ENCODE measurements at places on chromosomes 3 and 15.

DNA sequence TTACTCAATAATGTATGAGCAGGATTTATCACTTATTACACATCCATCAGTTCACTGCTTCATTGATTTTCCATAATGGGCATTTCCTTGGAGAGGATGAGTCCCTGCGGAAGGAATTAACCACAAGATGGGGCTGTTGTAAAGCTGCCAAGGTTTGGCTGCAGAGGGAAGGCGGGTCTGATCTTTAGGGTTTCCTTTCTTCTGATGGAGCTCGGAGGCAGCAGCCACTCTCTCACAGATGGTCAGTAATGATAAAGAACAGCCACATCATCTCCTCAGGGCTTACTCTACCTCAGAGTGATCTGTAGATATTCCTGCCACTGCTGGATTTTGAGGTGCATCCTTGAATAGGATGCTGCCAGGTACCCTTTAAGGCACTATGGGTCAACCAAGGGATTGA is 115.2 kb downstream of the USP13 start:
- DNase-seq: peak; percentile 80

DNA sequence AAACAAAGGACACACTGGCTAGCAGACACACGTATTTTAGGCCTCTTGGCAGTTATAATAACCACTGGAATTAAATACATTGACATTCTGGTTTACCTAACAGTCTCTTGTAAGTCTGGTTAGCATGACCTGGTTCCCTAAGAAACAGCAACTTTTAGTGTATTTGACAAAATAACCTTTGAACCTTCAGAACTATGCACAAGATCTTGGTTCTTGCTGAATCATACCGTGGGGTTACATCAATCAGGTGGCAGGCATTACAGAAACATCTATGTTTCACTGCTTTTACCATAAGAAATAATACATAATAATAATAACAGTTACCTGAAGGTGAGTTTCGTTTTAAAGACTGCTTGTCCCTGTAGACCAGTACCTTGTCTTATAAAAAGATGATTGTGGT is 18.8 kb downstream of the LEO1 start:
- no peak for DNase-seq

GRCh38 chr15:57872281-57873030 is 165.9 kb downstream of the POLR2M start:
- DNase-seq: no peak

- DNase-seq: no peak
These were observed 285.5 kb upstream of the CFAP20DC start for GRCh38 chr3:59335338-59335737.

DNA sequence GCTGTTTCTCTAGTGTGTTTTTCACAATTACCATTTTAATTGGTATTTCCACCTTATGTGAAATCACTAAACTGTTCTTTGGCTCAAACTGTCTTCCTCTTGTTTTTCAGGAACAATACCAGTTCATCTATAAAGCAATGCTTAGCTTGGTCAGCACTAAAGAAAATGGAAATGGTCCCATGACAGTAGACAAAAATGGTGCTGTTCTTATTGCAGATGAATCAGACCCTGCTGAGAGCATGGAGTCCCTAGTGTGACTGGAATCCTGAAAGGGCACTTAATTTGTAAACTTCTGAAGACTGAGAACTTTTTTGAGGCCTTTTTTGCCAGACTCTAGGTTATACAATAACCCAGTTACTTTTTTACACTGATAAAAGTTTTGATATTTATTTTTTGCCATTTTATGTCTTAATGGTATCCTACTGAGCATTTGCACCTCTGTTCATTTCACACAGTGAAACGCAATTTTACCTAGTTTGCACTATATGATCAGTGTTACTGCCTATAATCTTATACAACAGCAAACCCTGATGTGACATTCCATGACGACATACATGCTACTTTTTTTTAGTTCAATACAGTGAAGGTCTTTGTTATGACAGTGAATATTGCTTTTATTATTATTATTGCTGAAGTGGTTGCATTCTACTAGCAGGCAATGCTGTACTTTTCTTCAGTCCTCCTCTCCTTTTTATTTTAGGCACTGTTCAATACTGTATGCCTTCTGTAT is 80.1 kb downstream of the FEZF2 start:
- DNase-seq: no peak

DNA sequence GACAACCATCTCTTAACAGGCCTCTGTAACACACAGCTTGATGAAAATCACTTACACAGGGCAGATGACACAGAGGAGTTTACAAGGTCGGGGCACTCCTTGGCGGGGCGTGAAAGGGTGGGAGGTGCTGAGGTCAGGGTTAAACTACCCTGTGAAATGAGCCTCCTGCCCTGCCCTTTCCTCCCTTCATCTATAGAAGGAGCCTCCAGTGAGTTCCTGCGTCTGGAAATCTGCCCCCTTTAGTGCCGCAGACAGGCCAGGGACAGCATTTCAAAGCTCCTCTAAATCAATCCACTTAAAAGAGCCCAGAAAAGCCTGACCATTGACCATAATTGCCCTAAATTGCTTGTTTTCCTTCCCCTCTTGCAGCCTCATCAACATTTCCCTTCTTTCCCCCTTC is 1.9 kb downstream of the ROBO1 start:
- DNase-seq: no peak

- DNase-seq: no peak
These were observed 8.7 kb upstream of the ZNF774 start for GRCh38 chr15:90343302-90343790.

GRCh38 chr3:4271834-4272233 is 31.3 kb upstream of the SETMAR start:
- peak; percentile 17 for DNase-seq

DNA sequence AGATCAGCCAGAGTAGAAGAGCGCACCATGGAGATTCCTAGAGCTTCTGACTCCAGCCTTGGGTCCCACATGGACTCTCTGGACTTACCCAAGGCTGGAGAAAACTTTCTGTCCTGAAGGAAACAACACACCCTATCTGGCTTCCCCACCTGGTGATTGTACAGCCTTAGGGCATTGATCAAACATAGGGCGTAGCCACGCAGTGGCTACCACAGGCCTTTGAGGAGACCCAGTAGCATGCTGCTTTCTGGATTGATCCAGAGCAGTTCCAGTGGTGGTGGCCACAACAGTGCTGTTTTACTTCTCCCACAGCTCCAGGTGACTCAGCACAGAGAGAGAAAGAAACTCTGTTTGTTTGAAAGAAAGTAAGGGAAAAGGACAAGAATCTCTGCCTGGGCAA is 23.5 kb downstream of the PYDC2 start:
- DNase-seq: no peak

DNA sequence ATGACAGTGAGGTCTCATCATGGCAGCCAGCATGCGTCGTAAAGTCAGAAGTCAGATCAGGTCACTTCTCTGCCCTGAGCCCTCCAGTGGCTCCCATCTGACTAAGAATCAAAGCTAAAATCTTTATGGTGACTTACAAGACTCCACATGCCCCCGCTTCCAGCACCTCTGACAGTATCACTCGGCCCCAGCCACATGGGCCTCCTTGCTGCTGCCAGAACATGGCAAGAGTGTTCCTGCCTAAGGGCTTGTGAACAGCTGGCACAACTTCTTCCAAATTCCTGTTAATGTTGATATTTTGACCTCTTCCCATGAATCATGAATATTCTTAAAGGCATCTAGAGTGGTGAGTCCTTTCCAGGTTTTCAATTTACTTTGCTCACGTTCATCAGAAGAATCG is 20.5 kb downstream of the POLR2M start:
- no peak for DNase-seq

DNA sequence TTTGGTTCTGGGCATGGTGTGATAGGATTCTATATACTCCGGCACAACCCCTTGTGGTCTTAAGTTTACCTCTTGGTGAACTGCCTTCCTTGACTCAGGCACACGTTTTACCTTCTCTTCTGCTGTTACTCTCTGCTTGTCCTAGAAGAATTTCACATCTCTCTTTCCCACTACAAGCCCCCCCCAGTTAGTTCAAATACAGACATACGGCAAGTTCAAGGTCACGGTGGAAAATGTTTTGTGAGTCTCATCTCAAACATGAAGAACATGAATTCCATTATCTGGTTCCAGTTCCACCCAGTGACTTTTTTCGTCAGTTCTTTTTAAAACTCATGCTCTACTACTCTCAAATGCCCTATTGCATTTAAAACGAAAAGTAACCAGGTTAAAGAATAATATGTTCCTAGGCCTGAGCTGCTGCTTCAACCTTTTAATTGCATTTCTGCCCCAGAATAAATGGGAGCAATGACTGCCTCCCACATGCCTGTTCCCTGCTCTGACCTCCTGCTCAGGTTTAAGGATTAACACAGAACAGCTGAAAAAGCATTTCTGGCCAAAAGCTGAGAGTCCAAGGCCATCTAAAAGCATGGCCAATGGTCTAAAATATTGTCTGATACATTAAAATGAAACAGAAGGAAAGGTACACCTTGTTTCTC is 132.8 kb downstream of the OSBPL10 start:
- DNase-seq: no peak

GRCh38 chr3:12181301-12181700 is 22.6 kb upstream of the TIMP4 start:
- no peak for DNase-seq

DNA sequence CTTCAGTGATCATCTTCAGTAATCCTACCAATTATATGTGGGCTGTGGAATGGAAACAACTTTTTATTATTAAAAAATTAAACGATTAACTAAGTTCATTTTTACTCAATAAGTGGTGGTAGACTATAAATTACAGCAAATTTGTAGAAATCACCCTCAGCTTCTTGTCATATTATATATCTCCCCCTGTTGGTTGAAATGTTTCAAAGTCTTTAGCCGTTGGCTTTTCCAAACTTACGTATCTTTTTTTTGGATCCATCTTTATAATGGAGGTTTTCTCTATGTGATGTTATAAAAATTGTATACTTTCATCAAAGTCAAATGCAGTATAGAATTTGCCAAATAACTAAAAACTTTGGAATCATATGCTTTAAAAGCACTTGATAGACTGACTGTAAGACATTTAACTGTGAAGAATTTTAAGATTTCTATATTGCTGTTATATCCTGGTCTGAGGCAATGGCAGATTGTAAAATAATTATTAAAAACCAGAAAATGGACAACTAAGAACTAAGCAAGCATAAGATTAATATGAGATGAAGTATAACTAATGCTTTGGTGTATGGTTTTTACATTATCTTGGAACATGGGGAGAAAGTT is 44.7 kb downstream of the ATP11B start:
- DNase-seq: peak; percentile 28

DNA sequence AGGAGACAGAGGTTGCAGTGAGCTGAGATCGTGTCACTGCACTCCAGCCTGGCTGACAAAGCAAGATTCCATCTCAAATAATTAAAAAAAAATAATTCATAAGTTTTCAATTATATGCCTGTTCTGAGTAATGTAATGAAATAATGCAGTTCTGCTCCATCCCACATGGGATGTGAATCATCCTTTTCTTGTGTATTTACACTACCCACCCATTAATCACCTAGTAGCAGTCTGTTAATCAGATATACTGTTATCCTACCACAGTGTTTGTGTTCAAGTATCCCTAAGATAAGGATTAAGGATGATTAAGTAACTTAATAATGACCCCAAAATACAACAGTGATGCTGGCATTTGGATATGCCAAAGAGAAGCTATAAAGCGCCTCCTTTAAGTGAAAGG is 38.8 kb downstream of the PIGB start:
- DNase-seq: no peak

DNA sequence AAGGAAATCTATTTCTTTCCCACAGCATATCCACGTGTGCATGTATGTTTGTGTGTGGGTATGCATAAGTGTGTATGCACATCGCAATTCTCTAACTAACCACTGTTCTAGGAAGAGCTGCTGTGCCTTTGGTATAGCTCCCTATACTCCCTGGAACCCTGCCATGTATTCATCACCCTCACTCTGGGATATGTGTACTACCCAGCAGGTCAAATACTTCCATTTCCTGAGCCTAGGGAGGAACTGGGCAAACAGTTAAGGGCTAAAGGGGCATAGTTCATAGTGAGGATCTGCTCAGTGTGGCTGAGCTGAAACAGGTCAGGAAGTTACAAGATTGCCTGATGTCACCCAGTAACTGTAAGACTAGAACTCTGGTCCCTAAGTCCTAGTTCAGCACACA is 260.4 kb downstream of the RPLP1 start:
- peak; percentile 9 for DNase-seq

- DNase-seq: no peak
These were observed 79.5 kb downstream of the KBTBD8 start for GRCh38 chr3:67077656-67078055.

- no peak for DNase-seq
These were observed 24.8 kb downstream of the KPNA4 start for GRCh38 chr3:160540551-160540950.

DNA sequence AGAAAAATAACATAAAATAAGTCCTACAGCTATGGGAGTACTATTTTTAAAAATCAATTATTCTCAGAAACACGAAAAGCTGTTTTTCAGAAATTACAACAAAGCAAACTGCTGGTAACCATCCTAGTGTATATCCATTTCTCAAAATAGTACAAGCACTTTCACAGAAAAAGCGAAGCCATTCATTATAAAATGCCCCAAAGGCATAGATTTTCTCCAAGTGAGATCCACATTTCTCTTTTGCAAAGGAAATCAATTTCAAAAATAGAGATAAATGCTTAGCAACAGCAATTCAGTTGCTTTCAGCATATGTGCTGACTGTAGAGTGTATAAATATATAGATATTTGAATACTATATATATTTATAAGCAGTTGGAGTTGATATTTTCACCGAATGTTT is 1266.3 kb downstream of the SI start:
- DNase-seq: no peak

- DNase-seq: no peak
These were observed 165.2 kb upstream of the ROPN1 start for GRCh38 chr3:124156866-124157712.

GRCh38 chr15:51758645-51759044 is 7.2 kb downstream of the TMOD2 start:
- DNase-seq: peak; percentile 4

- no peak for DNase-seq
These were observed 392.8 kb upstream of the WNT5A start for GRCh38 chr3:55879901-55880331.

- DNase-seq: no peak
These were observed 293.0 kb upstream of the ATP11B start for GRCh38 chr3:182500289-182500688.

DNA sequence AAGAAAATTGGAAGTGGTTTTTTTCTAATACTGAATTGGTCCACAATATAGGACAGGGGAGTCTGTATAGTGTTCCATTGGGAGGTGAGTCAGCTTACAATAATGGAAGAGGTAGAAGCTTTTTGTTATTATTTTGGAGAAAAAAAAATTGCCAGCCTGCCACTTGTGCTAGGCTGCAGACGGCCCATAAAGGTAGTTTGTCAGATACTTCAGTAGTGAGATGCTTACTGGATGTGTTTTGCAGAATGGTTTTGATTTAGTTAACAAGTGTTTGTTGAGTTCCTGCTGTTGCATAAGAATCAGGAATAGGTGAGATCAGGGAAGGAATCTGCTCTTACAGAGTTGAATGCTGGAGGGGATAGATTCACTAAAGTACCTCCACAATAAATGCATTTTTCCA is 1.0 kb downstream of the DTWD1 start:
- no peak for DNase-seq

GRCh38 chr3:133620066-133620784 is 41.5 kb downstream of the TOPBP1 start:
- no peak for DNase-seq

Measured in NCI-H1105 treated with DMSO at 0.1 percent for 48 hours (cell line).